HS-5 (cell line): ENCODE measurements at places on chromosomes 2 and 18.

DNA sequence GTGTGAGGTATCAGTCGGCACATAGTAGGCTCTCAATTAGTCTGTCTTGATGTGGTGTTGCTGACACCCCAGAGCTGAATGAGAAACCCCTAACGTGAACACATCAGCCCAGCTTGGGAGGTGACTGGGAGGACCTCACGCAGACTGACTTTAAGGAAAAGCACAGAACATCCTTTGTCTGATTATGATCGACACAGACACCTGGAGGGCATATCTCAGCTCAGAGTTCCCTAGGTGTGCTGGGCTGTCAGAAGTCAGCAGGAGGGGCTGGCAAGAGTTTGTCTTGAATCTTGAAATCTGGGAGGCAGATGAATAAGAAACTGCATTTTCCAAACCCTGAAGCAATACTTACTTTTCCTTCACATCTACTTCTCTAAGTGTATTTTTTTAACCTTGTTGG lies 16.8 kb upstream of the MYCN start:
- DNase-seq = no peak

GRCh38 chr2:86298411-86299390 lies 38.7 kb downstream of the REEP1 start:
- no peak for DNase-seq

GRCh38 chr2:158178646-158179045 lies 77.0 kb downstream of the UPP2 start:
- DNase-seq = no peak

DNA sequence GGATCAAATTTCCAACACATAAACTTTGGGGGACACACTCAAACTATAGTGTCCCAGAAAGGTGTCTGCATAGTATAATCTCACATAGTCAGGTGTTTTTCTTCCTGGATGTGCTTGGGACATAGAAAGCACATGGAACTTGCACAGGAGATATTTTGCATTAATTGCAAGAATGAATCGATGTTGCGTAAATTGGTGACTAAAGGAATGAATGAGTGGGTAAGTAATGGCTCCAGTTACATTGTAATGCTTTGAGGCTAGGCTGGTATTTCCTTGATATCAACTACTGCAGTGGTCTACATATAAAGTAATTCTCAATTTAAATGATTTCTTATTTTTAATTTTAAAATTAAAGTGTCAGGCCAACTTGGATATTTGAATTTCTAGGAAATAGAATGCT lies 53.4 kb downstream of the SH3RF3 start:
- DNase-seq = no peak

GRCh38 chr18:57997820-57998219 lies 46.2 kb upstream of the NEDD4L start:
- DNase-seq = no peak

- DNase-seq = no peak
Measured at GRCh38 chr2:59734743-59735142, 818.7 kb downstream of the BCL11A start.

- DNase-seq = no peak
Measured at GRCh38 chr2:165889798-165890197, 63.8 kb downstream of the TTC21B start.

- DNase-seq = no peak
Measured at GRCh38 chr2:26414311-26414710, 12.6 kb downstream of the DRC1 start.

- DNase-seq = no peak
Measured at GRCh38 chr18:74373428-74373827, 57.8 kb downstream of the C18orf63 start.
